ENCODE measurements at places on chromosomes 4 and X.

- DNase-seq = no peak
These were observed 89.8 kb downstream of the PDGFRA start for GRCh38 chr4:54318904-54319303.

DNA sequence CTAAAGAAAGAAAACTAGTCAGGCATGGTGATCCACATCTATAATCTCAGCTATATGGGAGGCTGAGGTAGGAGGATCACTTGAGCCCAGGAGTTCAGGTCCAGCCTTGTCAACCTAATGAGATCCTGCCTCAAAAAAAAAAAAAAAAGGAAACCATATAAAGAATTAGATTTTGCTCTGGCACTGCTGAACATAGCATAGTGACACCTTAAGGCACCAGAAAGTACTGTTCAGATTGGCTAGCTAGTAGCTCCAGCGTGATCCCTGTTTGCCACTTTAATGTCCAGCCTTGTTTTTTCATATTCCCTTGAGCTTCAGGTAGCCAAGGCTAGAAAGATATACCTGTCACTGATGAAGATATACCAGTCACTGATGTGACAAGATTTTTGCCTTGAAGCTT lies 34.1 kb downstream of the EXOC1 start:
- DNase-seq = no peak

DNA sequence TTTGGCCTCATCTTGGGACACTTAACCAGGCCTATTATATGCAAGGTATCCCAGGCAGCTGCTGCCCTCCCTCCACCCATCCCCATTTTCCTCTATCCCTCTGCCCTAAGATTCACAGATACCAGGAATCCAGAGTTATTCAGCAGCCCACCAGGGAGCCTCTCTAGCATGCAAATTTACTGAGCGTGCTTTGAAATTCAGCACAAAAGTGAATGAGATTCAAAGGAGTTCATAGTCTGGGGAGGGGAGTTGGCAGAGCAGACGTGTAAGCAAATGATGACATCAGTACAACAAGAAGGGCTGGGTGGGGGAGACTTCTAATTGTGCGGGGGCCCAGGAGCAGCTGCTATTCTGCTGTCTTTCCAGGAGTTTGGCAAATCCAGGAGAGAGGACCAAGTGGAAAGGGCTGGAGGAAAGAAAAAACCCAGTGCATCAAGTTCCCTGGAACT lies 1.7 kb upstream of the MTM1 start:
- DNase-seq = no peak

- no peak for DNase-seq
These were observed 40.5 kb downstream of the ANXA5 start for GRCh38 chr4:121656269-121656641.

DNA sequence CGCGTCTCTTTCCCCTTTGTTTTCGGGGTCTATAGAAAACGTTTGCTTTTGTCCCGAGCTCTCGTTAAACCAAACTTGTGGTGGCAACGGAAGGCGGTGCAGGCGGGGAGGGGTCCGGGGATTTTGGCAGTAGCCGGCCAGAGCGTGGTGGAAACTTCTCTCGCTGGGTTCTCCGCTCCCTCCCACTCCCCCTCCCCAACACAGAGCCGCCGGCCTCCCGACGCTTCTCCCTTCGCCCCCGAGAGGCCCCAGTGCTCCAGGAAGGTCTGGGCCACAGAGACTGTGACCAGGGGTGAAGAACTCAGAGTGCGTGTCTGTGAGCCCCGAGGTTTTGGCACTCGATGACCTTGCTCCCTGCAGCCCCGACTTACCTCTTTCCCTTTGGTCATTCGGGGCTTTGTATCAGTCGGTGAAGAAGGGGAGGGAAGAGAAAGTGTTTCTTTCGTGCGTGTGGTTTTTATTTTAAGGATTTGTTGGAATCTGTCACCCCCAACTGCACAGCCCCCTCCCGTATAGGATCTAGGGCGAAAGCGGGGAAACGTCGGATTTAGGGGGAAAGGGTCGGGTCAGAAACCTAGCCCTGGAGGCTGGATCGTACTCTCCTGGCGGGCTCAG lies 9.0 kb upstream of the BCOR start:
- DNase-seq = no peak

GRCh38 chr4:177246641-177247584 lies 62.8 kb upstream of the NEIL3 start:
- DNase-seq = no peak

DNA sequence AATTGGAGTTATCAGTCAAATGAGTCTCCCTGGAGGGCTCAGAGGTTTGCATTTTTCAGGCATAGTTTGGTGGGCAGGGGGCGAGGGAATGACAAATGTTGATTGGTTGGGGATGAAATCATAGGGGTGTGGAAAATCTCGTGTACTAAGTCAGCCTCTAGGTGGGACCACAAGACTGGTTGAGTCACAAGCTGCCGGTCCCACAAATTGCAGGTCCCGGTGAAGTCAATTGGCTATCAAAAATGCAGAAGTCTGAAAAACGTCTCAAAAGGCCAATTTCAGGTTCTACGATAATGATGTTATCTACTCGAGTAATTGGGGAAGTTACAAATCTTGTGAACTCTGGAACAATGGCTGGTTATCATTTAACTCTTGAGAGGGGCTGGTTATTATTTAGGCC lies 98.8 kb upstream of the DHX15 start:
- DNase-seq = no peak
